ENCODE measurements at places on chromosomes 2 and 18.

- DNase-seq = no peak
Observed at GRCh38 chr18:74222710-74223494, 68.9 kb downstream of the CYB5A start.

DNA sequence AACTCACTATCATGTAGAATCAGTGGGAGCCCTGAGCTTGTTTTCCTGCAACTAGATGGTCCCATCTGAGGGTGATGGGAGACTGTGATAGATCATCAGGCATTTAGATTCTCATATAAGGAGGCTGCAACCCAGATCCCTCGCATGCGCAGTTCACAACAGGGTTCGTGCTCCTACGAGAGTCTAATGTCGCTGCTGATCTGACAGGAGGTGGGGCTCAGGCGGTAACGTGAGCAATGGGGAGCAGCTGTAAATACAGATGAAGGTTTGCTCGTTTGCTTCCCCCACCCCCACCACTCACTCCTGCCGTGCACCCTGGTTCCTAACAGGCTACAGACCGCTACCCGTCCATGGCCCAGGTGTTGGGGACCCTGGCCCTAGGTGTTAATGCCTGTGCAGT lies 113.6 kb downstream of the RNF144A start:
- DNase-seq = no peak

DNA sequence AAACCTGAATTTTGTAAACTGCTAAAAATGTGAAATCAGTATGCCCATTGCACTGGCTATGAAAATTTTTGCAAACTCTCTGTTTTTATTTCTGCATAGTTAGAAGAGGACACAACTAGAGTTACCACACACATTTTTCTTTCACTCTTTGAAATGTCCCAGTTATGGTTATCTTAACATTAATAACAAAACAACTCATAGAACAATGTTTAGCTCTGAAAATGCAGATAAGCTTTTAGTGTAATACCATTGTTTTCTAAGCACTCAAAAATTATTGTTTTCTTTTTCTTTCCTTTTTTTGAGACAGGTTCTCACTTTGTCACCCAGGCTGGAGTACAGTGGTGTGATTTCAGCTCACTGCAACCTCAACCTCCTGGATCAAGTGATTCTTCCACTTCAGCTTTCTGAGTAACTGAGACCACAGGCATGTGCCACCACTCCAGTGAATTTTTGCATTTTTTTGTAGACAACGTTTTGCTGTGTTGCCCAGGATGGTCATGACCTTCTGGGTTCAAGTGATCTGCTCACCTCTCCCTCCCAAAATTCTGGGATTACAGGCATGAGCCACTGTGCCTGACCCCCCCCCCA lies 1204.5 kb upstream of the ZEB2 start:
- DNase-seq = no peak

- DNase-seq = no peak
Observed at GRCh38 chr2:175807031-175807873, 194.8 kb downstream of the LNPK start.

GRCh38 chr2:88557290-88557689 lies 70.0 kb downstream of the EIF2AK3 start:
- no peak for DNase-seq

DNA sequence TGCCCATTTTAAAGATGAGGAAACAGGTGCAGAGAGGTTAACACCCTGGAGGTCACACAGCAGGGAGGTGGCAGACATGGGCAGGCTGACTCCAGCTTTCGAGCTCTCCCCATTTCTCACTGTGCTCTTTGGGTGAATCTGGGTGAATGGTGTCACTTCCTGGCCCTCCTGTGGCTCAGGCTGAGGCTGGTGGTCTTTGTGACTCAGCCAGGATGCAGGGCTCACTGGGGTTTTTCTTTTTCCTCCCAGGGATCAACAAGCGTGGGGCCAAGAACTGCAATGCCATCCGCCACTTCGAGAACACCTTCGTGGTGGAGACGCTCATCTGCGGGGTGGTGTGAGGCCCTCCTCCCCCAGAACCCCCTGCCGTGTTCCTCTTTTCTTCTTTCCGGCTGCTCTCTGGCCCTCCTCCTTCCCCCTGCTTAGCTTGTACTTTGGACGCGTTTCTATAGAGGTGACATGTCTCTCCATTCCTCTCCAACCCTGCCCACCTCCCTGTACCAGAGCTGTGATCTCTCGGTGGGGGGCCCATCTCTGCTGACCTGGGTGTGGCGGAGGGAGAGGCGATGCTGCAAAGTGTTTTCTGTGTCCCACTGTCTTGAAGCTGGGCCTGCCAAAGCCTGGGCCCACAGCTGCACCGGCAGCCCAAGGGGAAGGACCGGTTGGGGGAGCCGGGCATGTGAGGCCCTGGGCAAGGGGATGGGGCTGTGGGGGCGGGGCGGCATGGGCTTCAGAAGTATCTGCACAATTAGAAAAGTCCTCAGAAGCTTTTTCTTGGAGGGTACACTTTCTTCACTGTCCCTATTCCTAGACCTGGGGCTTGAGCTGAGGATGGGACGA lies 13.2 kb downstream of the ITM2C start:
- peak; percentile 44 for DNase-seq

DNA sequence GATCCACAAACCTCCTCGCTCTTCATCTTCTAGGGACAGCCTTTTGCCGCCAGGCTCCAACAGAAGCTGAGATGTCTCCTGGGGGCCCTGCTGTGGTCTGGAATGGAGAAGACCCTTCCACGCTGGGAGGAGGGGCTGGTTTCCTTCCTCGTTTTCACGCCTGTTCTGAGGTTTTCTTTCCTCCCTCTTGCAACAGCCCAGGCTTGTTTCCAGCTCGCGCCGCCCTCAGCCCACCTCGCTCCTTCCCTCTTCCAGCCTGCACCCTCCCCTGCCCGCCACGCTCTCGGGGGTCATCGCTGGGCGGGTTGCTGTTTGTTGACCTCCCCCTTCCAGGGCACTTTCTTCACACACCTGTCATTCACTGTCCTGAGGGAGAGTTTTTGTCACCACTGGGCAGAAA lies 55.4 kb downstream of the VAPA start:
- no peak for DNase-seq

DNA sequence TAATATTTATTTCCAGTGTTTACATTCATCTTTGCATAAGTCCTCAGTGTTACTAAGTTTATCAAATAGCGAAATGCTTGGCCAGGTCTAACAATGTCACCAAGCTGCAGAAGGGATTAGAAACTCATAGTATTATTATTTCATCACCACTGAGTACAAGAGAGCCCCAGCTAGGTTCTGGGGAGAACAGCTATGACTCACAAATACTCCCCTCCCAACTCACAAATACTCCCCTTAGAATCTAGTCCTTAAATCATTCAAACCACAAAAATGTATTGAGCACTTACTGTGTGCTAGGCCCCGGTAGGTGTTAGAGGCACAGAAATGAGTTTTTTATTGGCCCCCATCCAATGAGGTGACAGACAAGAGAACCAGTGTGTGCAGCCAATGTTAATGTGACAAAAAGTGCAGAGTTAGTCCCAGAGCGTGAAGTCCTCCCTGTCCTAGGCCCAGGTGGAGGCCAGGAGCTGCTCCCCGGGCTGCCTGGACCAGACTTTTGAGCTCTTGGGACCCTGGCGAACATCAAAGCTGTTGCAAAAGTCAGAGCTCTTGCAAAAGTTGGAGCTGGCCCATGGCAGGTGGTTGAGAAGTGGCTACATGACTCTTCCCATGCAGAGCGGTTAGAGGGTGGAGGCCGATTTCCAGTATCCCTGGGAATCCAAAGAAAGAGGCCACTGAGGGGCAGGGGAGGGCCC lies 9.8 kb downstream of the STEAP3 start:
- no peak for DNase-seq
